ENCODE measurements at places on chromosomes 2 and 18.

DNA sequence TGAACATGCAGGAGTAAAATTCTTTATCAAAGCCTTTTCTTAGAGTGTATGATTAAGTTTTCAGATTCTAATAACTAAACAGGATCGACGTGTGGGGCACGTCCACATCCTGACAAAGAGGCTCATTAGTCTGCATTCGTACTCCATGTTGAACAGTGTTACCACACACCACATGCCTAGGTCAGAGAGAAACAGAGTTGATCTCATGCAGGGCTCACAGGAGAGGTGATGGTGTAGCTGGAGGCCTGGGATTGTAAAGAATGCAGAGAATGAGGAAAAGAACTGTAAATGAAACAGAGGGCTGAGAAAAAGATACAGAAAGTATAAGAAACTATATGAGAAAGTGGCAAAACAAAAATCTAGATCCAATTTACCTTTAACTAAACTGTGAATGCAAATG, 632.5 kb downstream of the BCL11A start:
- no peak for DNase-seq

GRCh38 chr2:57902578-57902977, 144.0 kb upstream of the VRK2 start:
- no peak for DNase-seq

- DNase-seq, result no peak
Measured at GRCh38 chr18:22279741-22280452, 110.5 kb downstream of the GATA6 start.

GRCh38 chr2:230885463-230886130, 20.9 kb downstream of the ITM2C start:
- DNase-seq, result peak; percentile 73

- DNase-seq, result no peak
Measured at GRCh38 chr2:4840791-4841190, 851.4 kb upstream of the SOX11 start.

DNA sequence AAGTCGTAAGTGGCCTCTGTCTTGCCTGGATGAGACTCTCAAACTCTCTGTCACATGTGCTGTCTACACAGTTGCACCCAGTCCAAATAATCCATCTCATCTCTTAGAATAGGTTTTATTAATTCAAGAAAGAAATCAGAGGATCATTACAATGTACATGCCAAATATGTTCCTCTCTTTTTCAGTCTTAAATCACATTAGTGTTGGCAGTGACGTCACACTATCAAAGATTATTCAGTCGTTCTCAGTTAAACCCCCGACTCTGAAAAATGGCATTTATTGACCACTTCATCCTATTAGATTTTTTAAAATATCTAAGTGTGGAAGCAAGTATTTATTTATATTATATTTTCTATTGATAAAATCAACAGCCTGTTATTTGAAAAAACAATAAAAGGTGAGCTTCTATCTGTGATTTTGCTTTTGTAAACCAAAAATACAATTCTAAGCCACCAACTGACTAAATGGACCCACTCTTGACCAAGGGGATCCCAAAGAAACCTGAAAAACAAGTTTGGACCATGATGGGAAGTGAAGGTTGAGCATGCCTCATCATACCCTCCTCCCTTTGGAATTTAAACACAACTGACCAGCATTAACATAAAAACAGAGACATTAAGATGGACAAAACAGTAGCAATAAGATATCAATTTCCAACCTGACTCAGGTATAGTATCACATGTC, 1894.4 kb upstream of the LRRTM1 start:
- DNase-seq, result no peak

DNA sequence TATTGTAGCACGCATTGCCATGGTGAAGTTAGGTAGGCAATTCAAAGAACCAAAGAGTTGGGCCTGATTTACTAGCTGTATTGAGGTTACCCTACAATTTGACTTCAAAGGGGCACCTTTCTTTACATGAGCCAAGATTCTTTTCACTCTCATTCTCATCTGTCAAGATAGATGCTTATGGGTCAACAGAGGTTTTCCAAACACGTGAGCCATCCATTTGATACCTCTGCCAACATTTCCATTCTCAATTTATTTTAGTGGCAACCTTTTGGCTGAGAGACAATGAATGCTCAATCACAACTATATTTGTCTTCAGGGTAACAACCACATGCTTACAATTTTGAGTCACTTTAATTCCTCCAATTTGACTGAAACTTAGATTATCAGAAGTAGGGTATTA, 370.6 kb upstream of the CDH20 start:
- no peak for DNase-seq

DNA sequence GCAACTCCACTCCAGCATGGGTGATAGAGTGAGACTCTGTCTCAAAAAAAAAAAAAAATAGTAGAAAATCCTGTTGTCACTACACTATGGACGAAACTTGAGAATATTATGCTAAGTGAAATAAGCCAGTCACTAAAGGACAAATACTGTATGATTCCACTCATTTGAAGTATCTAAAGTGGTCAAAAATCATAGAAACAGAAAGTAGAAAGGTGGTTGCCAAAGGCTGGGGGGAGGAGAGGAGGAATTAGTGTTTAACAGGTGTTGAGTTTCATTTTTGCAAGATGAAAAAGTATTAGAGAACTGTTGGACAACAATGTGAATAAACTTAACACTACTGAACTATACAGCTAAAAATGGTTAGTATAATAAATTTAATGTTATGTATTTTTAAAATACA, 18.8 kb upstream of the RMP24 start:
- no peak for DNase-seq

DNA sequence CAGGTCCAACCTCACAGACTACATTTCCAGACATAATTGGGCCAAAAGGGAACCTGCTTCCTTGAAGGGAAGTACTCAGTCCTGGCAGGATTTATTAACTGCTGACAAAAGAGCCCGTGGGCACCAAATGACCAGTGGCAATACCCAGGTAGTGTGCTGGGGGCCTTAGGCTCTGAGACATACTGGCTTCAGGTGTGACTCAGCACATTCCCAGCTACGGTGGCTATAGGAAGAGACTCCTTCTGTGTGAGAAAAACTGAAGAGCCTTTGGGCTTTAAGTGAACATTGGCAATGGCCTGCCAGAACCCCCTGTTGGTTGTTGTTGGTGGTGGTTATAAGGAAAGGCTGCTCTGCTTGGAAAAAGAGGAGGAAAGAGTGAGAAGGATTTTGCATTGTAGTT, 401.8 kb downstream of the KCNJ3 start:
- DNase-seq, result no peak

DNA sequence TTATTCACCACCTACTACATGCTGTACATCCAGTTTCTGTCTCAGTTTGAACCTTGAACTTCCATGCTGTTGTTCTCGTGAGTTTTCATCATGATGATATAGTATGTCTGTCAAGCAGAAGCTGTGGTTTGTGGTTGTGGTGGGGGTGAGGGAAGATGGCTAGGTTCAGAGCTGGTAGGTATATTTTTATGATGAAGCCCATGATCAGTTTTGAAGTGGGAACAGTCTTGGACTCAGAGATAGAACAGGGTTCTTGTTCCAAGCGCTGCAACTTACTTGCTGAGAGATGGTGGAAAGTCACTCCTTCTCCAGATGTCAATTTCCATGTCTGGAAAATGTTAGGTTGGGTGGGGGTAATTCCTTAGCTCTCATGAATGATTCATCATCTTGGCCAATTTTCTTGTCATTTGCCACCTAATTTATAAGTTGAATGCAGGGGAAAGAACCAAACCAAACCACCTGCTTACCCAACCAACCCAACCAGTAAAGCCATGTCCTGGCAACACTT, 21.6 kb downstream of the PMAIP1 start:
- peak; percentile 72 for DNase-seq

GRCh38 chr2:24920809-24921441, 888 bp upstream of the ADCY3 start:
- peak; percentile 62 for DNase-seq

DNA sequence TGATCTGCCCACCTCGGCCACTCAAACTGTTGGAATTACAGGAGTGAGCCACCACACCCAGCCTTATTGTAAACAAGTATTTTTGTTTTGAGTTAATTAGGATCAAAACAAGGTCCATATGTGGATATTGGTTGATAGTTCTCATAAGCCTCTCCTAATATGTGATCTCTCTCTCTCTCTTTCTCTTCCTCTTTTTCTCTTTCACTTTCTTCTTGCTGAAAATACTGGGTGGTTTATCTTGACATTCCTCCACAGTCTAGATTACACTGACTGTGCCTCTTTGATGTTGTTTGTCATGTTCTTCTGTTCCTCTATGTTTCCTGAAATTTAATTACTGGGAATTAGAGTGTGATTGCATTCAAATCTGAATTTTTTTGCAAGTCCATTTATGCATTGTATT, 547.5 kb upstream of the NRXN1 start:
- DNase-seq, result no peak

DNA sequence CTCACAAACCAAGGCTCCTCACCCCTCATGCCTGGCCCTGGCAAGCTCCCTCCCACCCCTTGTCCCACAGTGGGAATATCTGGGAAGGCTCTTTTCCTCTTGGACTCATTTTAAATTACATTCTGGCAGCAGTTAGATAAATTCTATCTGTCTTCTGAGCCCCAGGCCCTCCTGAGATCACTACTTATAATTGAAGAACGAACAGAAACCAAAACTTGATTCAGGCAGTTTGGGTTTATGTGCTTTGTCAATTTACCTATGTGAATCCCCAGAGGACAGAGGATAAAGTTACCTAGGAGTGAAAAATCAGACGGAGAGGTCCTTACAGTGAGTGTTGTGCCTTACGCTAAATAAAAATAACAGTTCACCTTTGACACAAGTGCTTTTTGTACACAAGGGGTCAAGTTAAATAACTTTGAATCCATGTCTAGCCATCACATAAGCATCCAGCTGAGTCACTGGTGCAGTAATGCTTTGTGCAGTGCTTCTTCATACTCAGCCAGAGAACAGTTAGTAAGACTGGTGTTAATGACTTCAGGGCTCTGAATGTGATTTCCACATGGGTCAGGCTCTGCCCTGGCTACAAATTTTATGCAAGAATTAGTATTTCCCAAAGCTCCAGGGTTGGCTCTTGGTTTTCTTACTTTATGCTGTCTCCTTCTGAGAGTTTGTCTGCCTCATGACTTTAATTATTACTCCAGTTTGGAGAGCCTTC, 329.3 kb downstream of the INSIG2 start:
- DNase-seq, result no peak

DNA sequence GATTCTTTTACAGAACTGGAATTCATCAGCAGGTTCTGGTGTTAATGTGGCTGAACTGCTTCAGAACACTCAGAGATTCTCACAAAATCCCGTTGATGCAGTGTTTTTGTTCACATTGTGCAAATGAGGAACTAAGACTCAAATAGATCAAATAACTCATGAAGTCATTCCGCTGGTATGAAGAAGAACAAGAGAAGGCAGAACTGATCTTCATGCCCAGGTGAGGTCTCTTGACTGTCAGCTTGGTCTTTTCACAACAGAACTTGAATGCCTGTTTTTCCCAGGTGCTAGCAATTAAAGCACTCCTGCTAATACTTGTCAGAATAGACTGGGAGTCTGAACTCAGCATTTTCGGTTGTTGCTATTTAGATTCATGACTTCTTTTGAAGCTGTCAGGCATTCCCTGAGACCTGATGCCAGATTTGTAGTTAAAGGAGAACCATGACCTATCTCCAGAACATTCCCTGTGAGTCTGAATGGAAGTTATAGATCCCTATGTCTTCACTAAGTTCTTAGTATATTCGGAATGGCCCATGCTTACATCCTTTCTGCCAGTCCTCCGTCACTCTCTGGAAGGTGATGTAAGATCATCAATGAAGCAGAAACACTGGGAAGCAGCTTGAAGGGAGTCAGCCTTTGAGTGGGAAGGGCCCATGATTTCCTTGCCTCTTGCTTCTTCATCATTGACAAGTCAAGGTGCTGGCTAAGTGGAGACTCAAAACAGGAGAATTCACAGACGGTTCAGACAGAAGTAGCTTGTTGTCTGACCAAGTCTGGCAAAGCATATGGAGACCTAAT, 155.7 kb downstream of the MTCL1 start:
- no peak for DNase-seq

GRCh38 chr18:79380816-79381806, 14.6 kb upstream of the NFATC1 start:
- DNase-seq, result peak; percentile 77

DNA sequence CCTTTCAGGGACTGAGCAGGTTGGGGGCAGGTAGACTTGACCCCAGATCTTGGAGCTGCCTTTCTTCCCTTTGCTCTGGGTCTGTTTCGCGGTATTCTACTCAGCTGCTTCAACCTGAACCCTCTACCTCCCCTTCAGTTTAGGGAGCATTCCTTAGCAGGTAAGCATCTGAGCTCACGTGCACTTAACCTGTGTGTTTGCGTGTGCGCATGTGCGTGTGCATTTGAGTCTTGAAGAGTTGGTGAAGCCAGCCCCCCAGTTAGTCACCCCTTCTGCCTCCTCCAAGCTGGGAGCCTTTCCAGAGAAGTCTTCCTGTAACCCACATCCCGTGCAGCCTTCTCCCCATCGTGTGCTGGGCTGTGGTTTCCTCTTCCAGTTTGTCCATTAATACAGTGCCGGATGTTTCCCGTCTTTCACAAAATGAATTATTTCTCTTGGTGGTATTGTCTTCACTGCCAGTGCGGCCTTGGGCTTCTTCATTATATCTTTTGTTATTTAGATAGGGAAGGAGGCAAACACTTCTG, 33.2 kb downstream of the B3GNT2 start:
- DNase-seq, result no peak

- no peak for DNase-seq
Measured at GRCh38 chr2:96642564-96643360, at the start of gene FER1L5. Gene FER1L5 (plus strand): TSS chr2:96642764. CDS start chr2:96642837, 73 bp downstream.

DNA sequence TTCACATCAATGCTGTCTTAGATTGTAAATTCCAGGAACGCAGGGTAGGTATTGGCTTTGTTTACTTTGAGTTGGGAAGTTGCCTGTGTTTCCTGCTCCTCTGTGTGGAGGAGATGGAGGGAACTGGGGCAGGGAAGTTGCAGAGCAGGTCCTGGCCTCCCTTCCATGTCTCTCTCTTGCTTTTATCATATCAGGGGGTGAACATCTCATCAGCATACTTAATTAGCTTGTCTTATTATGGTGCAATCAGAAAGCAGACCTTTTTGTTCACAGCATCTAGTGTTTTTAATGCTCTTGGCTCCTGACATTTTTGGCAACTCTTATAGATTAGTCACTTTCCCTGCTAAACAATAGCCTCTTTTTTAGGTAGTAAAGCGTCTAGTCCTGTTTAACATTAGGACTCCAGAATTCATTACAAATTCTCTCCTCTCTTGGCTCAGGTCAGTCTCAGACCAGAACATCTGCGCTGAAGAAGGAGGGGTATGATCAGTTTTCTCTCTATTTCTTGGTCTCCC, 11.5 kb upstream of the DIPK1C start:
- no peak for DNase-seq

DNA sequence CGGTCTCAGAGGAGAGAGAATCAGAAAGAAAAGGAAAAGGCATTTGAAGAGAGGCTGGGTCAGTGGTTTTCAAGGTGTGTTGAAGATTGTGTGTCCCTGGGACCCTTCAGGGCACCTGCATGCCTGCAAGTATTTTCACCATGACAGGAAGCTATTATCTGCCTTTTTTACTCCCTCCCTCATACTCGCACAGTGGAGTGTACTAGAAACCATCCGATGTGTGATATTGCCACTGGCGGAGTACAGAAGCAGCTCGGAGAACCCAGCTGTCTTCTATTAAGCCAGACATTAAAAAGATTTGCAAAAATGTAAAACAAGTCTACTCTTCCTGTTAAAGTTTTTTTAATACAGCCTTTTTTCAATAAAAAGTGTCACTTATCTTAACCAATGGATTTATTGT, 33.7 kb upstream of the RFX8 start:
- DNase-seq, result no peak

Data from hematopoietic multipotent progenitor cell treated with erythropoietin and hydrocortisone succinate and interleukin-3 and kit ligand, for 6 days (in vitro differentiated cells).